Stimulated activated CD4-positive, alpha-beta T cell treated with anti-CD3 and anti-CD28 coated beads, Interleukin-1b, Interleukin-23, amount 100 ng/mL, for 4 hours (primary cell): ENCODE measurements at places on chromosomes 6 and 20.

- DNase-seq: no peak
Measured at GRCh38 chr20:41902346-41902745, 284.2 kb upstream of the CHD6 start.

GRCh38 chr6:15715851-15716250, 53.0 kb upstream of the DTNBP1 start:
- DNase-seq: no peak

DNA sequence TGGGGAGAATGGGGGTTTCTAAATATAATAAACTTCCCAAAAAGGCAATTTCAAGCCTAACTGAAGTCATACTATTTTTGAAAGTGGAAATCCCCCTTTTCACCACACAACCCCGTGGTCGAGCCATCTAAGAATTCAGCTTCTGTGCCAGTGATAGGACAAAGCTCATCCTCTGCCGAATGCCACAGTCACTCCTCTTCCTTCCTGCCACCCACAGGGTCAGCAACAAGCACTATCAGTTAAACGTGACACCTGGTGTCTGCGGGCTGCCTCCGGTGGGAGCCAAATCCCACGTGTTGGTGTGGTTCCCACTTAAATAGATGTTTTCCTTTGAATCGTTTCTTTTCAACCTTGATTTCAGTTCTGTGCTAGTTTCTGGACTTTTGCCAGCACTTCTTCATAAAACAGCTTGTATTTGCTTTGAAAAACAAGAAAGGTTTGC, 60.7 kb downstream of the TNFAIP3 start:
- DNase-seq: peak; percentile 63

DNA sequence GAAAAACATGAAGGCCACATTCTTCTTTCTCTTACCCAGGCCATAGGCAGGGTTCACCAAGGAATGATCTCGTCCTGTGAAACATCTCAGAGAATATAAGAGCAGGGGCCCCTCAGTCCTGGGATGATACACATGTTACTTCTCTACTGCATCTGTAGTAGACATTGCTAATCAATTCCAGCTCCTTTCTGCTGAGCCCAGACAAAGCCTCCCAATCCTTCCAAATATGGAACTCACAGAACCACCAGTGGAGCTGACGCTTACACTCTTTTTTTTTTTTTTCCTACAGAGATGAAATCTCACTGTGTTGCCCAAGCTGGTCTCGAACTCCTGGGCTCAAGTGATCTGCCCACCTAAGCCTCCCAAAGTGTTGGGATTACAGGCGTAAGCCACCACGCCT, 9.1 kb downstream of the SNTA1 start:
- no peak for DNase-seq

GRCh38 chr6:154632119-154632518, 101.1 kb upstream of the SCAF8 start:
- DNase-seq: no peak

DNA sequence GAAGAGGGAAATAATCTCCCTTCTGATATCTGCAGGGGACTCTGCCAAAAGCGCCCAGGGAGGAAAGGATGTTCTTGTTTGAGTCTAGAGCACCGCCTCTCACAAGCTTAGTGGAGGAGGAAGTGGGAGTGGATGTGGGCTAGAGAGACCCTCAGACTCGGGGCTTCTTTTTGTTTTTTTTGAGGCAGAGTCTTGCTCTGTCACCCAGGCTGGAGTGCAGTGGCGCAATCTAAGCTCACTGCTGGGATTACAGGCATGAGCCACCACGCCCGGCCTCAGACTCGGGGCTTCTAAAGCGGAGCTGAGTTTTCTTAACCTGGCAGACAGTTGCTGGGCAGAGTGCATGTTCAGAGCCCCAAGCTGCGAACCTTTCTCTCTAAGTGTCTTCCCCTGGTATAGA, 310.8 kb downstream of the BMP7 start:
- DNase-seq: no peak

GRCh38 chr6:167956983-167957492, 40.4 kb upstream of the KIF25 start:
- no peak for DNase-seq

GRCh38 chr6:158358450-158359077, 46.3 kb downstream of the TULP4 start:
- DNase-seq: no peak

DNA sequence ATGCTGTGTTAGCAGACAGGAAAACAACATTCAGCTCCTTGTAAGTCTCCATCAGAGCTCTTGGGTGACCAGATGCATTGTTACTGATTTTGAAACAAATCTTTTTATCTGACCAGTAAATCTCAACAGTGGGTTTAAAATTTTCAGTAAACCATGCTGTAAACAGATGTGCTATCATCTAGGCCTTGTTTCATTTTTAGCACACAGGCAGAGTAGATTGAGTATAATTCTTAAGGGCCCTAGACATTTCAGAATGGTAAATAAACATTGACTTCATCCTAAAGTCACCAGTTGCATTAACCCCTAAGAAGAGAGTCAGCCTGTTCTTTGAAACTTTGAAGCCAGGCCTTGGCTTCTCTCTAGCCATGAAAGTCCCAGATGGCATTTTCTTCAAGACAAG, 237.2 kb upstream of the BMP2 start:
- DNase-seq: no peak

DNA sequence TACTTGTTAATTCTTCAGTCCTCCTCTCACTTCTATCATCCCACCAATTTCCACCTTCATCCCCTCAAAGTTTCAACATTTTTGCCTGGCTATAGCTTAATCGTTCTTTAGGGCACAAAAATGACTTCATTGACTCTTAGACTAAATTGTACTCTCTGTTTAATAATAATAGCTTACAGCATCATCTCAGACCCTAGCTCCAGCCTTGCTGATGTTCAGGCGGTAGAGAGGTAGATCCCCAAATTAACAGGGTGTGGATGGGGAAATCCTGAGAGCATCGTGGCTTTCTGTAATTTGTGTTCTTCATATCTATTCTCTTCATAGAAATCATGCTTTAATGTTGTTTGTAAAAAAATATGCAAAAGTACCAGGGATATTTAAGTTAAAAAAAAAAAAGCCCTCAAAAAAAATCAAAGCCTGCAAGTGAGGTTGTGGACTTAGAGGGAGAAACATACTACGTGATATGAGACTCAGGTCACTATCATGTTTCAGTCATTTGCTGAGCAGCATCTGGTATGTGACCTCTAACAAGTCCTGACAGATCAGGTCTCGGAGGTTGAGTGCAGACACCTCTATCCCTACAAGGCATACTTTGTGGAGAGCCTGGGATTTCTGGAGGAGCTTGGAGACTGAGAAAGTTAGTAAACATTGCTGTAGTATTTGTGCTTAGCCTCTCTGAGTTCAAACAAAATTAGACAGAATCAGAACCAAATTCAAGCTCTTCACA, 1063.3 kb upstream of the CITED2 start:
- no peak for DNase-seq

DNA sequence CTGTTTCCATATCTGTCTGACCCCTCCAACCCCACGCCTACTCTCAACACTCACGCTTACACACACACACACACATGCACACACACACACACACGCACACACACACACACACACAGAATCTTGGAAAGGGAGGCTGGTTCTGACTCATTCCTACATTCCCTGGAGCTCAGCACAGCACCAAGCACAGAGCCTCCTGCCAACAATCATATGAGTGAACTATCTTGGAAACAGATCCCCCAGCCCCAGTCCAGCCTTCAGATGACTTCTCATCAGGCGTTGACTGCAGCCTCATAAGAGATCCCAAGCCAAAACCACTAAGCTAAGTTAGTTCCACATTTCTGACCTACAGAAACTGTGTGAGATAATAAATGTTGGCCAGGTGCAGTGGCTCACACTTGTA, 14.1 kb upstream of the HCK start:
- no peak for DNase-seq

GRCh38 chr20:58471193-58472164, 43.7 kb downstream of the APCDD1L start:
- no peak for DNase-seq
